ENCODE measurements at places on chromosomes 3 and 15.
A peak's percentile ranks its signal among the peaks of the same experiment; 100 is the strongest.

DNA sequence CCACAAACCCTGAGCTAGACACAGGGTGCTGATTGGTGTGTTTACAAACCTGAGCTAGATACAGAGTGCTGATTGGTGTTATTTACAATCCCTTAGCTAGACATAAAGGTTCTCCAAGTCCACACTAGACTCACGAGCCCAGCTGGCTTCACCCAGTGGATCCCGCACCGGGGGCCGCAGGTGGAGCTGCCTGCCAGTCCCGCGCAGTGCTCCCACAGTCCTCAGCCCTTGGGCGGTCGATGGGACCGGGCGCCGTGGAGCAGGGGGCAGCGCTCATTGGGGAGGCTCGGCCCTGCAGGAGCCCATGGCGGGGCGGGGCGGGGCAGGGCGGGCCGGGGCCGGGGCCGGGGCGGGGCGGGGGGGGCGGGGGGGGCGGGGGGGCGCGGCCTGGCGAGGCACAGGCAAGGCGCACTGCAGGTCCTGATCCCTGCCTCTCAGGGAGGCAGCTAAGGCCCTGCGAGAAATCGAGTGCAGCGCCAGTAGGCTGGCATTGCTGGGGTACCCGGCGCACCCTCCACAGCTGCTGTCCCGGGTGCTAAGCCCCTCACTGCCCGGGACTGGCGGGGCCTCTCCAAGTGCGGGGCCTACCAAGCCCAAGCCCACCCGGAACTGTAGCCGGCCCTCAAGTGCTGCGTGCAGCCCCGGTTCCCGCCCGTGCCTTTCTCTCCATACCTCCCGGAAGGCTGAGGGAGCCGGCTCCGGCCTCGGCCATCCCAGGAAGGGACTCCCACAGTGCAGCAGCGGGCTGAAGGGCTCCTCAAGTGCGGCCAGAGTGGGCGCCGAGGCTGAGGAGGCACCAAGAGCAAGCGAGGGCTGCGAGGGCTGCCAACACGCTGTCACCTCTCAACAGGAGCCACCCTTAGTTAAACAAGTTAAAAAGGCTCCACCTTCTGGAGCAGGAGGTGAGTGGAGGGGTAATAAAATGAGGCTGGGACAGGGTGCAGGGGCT is 9.8 kb upstream of the TMEM40 start:
- DNase-seq: no peak

DNA sequence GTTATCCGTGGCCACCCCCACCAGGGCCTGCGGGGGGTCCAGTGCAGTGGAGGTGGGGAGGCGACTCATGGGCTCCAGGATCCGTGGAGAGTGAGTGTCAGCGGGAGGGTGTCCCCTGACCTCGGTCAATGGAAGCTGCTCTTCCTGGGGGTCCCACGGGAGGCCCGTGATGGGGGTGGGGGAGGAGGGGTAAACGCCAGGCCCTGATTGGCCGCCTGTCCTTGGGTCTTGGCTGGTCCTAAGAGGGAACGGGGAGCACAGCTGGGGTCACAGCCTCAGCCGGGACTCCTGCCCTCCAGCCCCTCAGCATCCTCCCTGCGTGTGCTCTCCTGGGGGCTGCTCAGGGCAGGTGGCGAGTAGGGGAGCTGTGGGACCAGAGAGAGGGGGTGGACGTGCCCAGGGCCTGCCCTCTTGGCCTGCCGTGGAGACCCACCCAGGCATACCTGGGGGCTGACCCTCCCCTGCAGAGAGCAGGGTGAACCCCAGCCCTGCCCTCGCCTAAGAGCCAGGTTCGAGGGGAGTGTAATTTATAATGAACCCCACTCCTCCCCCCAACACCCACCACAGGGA is 184.6 kb downstream of the GOLGA6L6 start:
- no peak for DNase-seq

GRCh38 chr15:71489570-71489969 is 320.8 kb upstream of the NR2E3 start:
- no peak for DNase-seq

GRCh38 chr15:49625460-49626036 is 4.7 kb downstream of the DTWD1 start:
- DNase-seq: no peak

GRCh38 chr15:40097968-40098476 is 10.7 kb downstream of the BMF start:
- no peak for DNase-seq

GRCh38 chr15:27784107-27784506 is 315.0 kb downstream of the OCA2 start:
- DNase-seq: no peak

- DNase-seq: no peak
Measured at GRCh38 chr15:51025454-51025846, 69.3 kb downstream of the TNFAIP8L3 start.

- no peak for DNase-seq
Measured at GRCh38 chr15:36363335-36363734, 216.1 kb upstream of the CDIN1 start.

DNA sequence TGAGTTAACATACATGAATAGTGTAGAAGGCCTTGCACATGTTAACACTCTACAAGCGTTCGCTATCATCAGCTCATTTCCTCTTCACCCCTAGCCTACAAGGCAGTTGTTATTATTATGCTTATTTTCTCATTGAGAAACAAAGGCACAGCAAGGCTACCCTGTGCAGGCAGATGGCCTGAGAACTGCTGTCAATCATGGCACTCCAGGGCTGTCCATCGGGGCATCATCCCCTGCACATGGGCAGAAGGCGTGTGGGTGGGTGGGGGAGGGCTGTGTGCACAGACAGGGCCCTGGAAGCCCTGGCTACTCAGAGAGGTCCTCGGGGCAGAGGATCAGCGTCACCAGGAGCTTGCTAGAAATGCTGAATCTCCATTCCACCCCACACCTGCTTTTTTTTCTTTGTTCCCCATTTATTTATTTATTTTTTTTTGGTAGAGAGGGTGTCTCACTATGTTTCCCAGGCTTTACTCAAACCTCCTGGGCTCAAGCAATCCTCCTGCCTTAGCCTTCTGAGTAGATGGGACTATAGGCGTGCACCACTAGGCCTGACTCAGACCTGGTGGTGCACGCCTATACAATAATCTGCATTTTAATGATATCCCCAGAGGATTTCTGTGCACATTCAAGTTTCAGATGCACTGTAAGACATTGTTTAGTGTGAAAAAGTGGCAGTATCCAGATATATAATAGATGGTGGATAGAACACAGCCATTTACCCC is 9.6 kb upstream of the ZXDC start:
- no peak for DNase-seq

GRCh38 chr3:117580806-117581205 is 871.2 kb downstream of the TUSC7 start:
- DNase-seq: no peak

DNA sequence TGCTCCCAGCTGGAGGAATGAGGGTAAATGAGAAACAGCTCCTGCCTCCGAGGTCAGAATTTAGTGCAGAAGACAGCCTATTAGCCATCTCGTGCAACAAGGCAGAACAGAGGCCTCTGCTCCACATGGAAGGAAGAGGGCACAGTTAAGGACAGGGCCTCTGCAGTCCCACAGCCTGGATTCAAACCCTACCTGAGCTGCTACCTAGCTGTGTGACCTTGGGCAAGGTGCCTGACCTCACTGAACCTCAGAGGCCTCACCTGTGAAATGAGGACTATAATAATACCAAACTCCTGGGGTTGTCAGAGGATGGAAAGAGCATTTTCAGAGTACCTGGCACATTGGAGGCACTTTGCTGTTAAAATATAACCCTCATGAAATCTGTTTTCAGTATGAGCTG is 285.7 kb upstream of the CTNNB1 start:
- no peak for DNase-seq

- no peak for DNase-seq
Measured at GRCh38 chr3:16768956-16769355, 115.8 kb upstream of the PLCL2 start.

GRCh38 chr3:151445273-151446001 is 15.4 kb downstream of the IGSF10 start:
- no peak for DNase-seq

- DNase-seq: peak; percentile 97
Measured at GRCh38 chr3:9749645-9750555, at the start of gene OGG1. Gene OGG1, plus strand, starts transcription at chr3:9749952. Its CDS starts 335 bp downstream, at chr3:9750287.

GRCh38 chr3:46485779-46486175 is 12.0 kb upstream of the RTP3 start:
- no peak for DNase-seq

DNA sequence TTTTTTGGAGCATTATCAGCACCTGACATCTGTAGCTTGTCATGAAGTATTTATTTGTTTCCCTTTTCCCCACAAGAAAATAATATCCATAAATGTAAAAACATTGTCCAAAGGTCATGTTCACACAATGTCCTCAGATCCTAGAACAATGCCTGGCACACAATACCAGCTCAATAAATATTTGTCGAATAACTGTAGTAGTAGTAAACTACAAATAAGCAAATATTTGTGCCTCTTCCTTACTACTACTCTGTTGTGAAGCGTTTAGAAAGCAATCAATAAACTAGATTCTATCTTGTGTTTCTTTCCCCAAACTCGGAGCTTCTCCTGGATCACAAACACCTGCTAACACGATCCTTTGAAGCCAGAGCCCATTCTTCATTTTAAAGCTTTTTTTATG is 459.6 kb upstream of the NECTIN3 start:
- DNase-seq: no peak

DNA sequence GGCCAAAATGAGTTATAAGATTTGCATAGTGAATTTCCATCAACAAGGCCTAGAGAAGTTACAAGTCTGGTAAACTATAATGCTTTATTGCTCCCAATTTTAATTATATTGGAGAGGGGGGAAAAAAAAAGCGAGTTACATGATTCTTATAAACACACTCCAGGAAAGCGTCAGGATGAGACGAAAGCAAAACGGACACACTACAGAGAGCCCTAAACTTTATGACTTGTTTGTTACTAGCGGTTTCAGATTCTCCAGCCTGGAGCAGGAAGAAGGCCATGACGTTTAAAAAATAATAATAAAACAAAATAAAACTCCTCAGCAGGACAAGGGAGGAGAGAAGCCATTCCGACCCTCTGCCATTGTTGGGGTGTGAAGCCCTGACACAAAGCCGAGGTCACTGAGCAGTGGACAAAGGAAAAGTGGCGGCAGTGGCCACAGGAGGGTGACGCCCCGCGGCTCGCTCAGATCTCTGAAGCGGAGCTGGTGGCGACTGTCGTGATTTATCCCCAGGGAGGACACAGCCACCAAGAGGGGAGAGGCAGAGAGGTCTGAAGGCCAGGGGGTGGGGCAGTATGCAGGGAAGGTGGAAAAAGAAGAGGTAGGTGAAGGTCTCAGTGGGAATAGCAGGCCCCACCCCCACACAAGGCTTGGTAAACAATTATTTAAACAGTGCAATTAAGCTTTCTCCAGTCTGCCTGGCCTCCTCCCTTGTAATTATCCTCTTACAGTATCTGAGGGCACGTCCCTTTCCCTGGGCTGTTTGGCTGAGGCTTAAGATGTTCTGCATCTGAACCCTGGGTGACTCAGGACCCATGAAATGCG is 45.3 kb downstream of the ADAMTS9 start:
- DNase-seq: no peak

DNA sequence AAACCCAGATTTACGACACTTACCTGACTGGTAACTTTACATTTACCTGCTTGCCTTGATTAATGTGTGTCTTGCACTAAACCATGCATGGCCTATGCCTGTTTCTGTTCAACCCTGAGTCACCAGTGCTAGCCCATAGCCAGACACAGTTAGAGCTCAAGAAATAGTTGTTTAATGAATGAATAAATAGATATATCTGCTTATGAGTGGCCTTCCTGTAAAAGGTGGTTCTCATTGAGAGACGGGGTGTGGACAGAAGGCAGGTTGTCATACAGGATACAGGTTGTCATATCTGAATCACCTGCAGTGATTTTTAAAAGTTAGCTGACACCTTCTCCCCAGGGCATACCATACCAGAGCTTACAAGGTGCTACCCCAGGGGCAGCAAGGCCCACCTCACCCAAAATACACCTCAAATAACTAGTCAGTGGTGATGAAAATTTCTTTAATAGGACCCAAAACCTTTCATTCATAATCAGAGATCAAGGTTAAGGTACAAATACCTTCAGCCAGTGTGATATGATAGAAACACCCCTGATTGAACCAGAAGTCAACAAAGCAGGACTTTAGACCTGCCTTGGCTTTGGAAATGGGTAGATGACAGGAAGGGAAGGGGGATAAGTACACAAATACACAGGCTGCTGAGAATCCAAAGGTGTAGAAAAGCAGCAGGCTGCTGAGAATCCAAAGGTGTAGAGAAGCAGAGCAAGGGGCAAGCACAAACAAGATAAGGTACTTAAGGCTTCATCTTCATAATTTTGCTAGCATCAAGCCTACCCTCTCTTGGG is 45.4 kb upstream of the TSC22D2 start:
- no peak for DNase-seq

GRCh38 chr3:195119461-195120266 is 151.3 kb downstream of the XXYLT1 start:
- DNase-seq: no peak

GRCh38 chr3:127448671-127449070 is 141.9 kb downstream of the TPRA1 start:
- DNase-seq: no peak

GRCh38 chr3:62817678-62818077 is 57.5 kb downstream of the CADPS start:
- DNase-seq: no peak

DNA sequence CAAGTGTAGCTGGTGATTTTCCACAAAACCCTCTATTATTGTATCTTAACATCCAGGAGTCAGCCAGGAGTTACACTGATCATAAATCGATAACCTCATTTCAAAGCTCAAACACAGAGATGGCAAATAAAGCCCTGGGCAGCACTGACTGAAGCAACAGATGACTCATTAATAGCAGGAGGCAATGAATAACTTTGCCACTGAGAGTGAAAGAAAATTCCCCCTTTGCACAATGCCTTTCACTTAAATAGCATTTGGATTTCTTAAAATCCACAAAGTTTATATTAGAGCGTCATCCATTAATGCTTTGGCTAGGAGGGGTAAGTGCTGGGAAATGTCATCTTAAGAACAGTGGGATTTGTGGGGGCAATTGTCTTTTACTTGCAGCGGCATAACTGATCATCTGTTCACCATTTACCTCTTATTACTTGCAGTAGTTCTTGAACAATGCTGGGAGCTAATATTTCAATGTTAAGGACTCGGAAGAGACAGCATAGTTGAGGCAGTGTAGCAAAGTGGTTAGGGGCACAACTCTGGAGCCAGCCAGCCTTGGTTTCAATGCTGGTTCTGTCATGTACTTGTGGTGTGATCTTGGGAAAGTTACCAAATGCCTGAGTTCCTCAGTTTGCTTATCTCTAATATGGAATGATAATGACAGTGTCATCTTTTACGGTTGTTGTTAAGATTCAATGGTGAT is 630.4 kb upstream of the TBL1XR1 start:
- DNase-seq: no peak

DNA sequence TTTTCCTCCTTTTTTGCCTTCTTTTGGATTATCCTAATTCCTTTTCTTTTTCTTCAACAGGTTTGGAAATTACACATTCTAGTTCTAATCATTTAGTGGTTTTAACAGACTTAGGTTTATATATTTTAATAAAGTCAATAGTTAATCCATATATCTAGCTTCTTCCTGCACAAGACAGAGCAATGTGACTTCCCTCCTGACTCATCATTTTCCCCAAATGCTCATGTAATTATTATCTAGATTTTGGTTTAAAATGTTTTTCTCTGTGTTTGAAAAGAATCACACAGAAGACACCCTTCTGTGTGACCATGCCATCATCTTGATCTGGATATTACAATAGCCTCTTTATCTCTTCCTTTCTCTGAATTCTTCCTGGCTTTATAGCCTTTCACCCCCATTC is 28.6 kb upstream of the SSR3 start:
- no peak for DNase-seq

- DNase-seq: no peak
Measured at GRCh38 chr3:190701096-190701532, 161.4 kb downstream of the GMNC start.
